IPS DF 6.9 (cell line): ENCODE measurements at places on chromosomes 2 and 18.

DNA sequence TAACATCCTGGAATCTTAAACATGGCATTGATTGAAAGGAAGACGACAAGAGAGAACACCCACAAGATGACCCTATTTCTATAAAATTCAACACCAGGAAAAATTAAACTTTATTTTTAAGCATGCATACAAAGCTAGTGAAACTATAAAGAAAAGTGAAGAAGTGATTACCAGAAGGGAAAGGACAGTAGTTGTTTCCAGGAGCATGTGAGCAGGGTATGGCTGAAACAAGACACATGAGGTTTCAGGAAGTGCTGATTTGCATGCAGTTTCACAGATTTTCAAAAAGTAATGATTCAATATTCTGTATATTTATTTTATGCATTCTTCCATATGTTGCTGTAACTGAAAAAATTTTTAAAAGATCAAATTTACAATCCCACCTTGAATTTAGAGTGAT lies 24.6 kb upstream of the DAW1 start:
- H3K4me1 ChIP-seq = no peaks in the 10 kb centered on the region
- no peak overlapping the region for H3K4me3 ChIP-seq
- no peak overlapping the region for H3K27ac ChIP-seq
- no peaks in the 10 kb centered on the region for H3K36me3 ChIP-seq
- H3K27me3 ChIP-seq = no peaks in the 10 kb centered on the region
- no peak for DNase-seq

- no peak overlapping the region for H3K27ac ChIP-seq
- no peaks in the 10 kb centered on the region for H3K4me1 ChIP-seq
- no peak for DNase-seq
Measured at GRCh38 chr18:77031662-77032061, 100.9 kb downstream of the MBP start.

GRCh38 chr2:64655873-64656272 lies 2.2 kb upstream of the SERTAD2 start:
- no peak overlapping the region for H3K4me3 ChIP-seq
- no peak for DNase-seq
- H3K27ac ChIP-seq = no peak overlapping the region
- no peaks in the 10 kb centered on the region for H3K36me3 ChIP-seq

DNA sequence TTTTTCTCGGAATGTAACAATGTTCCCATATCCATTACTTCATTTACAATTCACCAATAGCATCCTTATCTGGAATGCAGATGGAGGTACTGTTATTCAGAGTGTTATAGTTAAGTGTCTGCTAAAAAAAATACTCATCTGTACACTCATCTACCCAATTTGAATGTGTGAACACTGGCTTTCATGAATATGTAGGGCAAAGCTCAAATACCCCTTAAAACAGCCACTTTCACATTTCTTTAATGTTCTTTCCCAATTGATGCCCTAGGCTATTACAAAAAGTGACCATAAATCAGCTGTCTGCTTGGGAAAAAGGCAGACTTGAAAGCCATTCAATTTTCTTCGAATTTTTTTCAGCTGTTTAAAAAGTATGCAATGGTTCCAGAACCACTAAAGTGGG lies 796.3 kb upstream of the FSHR start:
- no peak overlapping the region for H3K27ac ChIP-seq
- H3K27me3 ChIP-seq = no peaks in the 10 kb centered on the region
- H3K4me1 ChIP-seq = no peaks in the 10 kb centered on the region
- no peak for DNase-seq

DNA sequence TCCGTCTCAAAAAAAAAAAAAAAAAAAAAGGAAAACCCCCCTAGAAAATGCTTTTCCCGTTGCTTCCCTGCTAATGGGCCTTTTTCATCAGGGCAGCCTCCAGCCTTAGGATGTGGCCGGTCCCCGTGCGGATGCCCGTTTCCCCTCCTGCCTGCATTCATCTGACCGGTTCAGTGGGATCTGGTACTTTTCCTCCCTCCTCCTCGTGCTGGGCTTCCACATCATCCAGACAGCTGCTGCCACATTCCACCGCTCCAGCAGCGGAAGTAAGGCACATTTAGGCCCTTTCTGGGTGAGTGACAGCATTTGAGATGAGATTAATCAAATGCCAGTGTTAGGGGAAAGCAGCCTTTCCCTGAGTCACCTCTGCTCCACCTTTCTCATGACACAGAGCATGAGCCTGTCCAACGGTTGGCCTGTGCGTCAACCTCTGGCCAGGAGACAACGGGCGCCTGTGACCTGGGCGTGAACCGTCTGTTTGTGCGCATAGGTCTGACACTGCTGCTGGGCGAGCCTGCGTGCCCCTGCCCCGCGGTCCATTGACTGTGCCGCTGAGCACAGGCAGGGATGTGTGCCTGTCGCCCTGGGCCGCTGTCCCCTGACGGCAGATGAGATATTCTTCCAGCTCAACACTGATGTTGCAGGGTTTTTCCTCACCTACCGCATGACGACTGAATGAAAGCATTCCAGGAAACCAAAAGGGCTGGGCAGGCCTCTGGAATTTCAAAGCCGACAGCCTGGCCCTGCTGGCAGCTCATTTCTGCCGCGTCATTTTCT lies 174.0 kb downstream of the TGIF1 start:
- no peaks in the 10 kb centered on the region for H3K36me3 ChIP-seq
- no peak for DNase-seq

DNA sequence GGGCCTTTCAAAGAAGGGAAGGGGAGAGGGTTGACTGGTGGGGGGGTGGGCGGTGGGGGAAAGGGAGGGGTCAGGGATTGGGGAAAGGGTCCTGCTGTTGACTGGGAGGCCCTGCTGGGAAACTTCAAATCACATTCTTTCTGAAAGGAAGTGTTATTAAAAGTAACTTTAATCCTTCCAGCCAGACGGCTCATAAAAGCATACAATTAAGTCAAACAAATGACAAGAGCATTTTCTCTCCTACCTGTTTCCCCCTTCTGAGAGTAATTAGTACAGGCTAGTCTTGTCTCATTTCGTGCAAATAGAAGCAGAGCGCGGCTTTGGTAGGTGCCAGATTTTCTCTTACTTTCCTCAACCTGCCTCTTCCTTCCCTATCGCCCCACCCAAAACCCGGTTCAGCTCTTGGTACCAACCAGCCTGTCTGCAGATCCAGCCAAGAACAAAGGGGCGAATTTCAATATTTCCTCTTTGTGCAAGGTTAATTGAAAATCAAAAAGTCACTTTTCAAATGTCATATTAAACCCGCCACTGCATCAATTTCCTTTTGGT lies 2112.6 kb upstream of the PIK3C3 start:
- no peak for DNase-seq
- no peaks in the 10 kb centered on the region for H3K27me3 ChIP-seq
- no peaks in the 10 kb centered on the region for H3K36me3 ChIP-seq
- no peak overlapping the region; the same call in 1 of the 2 replicates for H3K4me3 ChIP-seq

GRCh38 chr18:4637876-4638275 lies 182.8 kb upstream of the DLGAP1 start:
- no peaks in the 10 kb centered on the region for H3K27me3 ChIP-seq
- no peak overlapping the region for H3K4me3 ChIP-seq
- no peaks in the 10 kb centered on the region for H3K4me1 ChIP-seq
- no peak for DNase-seq
- H3K36me3 ChIP-seq = no peaks in the 10 kb centered on the region

DNA sequence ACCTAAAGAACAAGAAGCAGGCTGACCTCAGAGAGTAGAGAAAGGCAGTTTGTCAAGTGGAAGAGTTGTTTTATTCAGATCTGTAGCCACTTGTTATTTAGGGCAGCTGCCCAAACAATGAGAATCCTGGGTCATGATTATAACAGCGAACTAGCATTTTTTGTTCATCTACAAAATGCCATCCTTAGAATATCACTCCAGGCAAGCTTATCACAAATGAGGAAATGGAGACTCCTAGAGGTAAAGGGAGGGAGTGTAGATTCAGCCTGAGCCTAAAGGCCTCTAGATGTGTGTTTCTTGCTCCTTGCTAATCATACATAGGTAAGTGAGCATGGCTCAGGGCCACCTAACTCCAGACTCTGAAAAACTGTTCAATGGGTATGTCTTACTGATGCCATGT lies 126.1 kb downstream of the HNMT start:
- H3K27ac ChIP-seq = no peak overlapping the region
- H3K4me1 ChIP-seq = no peaks in the 10 kb centered on the region
- H3K4me3 ChIP-seq = no peak overlapping the region
- DNase-seq = no peak

DNA sequence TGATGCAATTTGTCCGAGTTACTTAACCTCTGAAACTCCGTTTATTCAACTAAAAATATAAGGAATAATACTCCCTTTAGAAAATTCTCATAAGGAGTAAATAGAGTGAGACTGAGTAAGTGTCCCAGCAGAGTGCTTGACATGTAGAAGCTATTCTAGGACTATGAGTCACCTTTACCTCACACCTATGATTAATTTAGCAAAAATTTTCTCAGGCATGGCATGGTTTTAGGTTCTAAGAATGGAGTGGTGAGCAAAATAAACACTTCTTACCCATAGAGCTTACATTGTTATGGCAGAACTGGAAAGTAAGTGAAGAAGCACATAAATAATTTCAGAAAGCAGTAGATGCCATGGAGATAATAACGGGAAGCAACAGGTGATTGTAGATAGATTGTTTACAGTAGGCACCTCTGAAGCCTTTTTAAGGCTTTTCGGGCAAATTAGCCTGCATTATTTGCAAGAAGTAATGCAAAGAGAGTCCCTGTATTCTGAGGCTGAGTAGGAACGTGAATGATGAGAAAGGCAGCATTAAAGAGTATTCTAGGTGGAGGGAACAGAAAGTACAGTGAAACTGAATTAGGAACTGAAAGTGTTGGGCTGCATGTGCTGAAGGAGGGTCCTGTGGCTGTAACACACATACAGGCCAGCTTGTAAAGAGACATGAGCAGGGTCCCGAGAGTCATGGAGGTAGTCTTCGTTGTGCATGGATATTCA lies 209.2 kb downstream of the ZNF407 start:
- no peaks in the 10 kb centered on the region for H3K36me3 ChIP-seq
- H3K27me3 ChIP-seq = no peaks in the 10 kb centered on the region
- no peak overlapping the region for H3K4me3 ChIP-seq
- DNase-seq = no peak

DNA sequence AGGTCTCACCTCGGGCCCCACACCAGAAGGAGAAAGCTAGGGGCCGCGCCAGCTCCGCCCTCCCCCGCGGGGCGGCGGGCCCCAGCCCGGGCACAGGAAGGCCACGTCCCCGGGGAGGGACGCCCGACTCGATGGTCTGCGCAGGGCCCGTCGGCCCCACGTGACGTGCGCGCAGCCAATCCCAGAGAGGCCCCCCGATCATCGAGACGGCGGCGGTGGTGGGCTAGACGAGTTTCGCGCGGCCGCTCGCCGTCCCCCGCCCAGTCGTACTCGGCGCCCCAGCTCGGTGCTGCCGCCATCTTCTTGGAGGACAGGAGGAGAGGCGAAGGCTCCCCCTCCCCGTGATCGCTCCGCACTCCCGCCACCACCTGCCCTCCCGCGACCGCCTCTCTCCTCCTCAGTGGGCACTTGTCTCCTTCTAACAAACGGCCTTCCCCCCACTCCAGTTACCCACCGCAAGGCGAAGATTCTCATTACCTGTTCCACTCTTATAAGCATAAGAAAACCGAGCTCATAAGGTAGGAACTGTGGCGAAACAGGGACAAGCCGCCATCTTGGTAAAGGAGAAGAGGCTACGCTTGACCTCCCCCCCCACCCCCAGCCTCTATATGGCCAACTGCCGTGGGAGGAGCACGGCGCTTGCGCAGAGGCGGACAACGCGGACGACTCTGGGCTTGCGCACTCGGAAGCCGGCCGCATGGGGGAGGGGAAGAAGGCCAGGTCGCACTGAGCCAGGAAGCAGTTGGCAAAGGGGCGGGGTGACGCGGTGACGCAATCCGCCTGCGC lies at the start of gene HDLBP:
HDLBP (minus strand) TSS at position 580 of the 786 bp plus-strand sequence. CDS start 48,803 bp downstream, outside the sequence.
- DNase-seq = peak; percentile 99
- H3K36me3 ChIP-seq = no peaks in the 10 kb centered on the region
- no peaks in the 10 kb centered on the region for H3K27me3 ChIP-seq
- H3K4me3 ChIP-seq = peak within 1 kb of the TSS; percentile 64
- no peak within 1 kb of the TSS for H3K27ac ChIP-seq

DNA sequence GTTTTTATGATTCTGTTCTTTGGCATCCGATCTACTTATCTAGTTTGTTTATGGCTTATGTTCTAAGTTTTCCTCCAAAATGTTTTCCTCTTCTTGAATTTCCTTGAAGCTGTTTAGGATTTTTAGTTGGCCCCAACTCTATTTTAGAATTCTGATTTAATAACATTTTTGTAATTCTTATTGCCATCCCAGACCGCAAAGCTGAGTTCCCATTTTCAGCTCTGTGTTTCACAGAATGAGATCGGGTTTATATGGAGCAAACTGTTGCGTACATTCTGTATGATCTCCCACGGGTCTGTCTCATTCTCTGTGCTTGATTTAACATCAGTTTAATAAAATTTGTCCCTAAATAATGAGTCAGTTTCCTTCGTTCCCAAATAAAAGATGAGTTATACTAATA lies 59.3 kb downstream of the DPP4 start:
- H3K27ac ChIP-seq = no peak overlapping the region
- no peaks in the 10 kb centered on the region for H3K27me3 ChIP-seq
- no peak overlapping the region for H3K4me3 ChIP-seq
- H3K36me3 ChIP-seq = no peaks in the 10 kb centered on the region; the same call in 1 of the 2 replicates
- no peak for DNase-seq

DNA sequence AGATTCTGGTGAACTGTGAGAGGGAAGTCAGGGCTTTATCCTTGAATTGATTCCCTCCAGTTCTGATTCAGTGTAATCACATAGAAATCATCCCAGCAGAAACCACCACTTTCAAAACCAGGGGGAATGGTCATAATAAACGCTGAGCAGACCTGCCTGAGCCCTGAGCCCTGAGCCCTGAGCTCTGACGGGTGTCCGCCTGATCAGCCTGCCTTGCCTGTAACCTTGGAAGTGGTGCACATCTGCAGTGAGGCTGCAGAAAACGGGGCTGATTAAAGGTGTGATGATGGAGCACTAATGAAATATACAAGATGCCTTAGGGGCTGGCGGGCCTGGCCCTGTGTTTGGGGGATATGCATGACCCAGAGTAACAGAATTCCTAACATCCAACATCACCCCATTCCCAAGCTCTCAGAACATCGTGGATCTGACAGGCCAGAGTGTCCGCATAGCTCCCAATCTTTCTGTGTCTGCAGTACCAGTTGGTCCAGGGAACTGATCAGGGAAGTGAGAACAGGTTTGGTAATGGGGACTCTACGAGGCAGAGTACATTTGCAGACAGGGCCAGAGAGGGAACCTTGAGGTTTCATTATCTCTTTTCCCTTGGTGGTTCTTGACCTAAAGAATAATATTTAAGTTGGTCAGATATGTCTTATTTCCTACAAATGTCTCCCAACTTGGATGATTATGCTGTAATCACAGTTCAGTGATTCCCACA lies 37.8 kb downstream of the KCTD18 start:
- H3K27me3 ChIP-seq = no peaks in the 10 kb centered on the region
- H3K36me3 ChIP-seq = peaks cover 43% of the 10 kb centered on the region
- no peak overlapping the region for H3K4me3 ChIP-seq
- DNase-seq = no peak
- no peak overlapping the region for H3K27ac ChIP-seq
